NCI-H1092 (cell line): ENCODE measurements at places on chromosomes 13 and 19.

DNA sequence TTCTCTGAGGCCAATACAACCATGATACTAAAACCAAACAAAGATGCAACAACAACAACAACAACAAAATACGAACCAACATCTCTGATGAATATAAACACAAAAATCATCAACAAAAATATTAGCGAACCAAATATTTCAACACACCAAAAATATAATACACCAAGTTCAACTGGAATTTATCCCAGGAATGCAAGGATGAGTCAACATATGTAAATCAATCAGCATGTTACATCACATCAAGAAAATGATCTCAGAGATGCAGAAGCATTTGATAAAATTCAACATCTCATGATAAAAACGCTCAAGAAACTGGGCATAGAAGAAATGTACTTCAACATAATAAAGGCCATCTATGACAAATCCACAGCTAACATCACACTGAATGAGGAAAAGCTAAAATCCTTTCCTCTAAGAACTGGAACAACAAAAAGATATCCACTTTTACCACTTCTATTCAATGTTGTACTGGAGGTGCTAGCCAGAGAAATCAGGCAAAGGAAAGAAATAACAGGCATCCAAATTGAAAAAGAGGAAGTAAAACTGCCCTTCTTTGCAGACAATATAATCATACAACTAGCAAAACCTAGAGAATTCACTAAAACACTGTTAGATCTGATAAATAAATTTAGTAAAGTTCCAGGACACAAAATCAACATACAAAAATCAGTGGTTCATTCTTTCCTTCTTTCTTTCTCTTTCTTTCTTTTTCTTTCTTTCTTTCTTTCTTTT is 2448.7 kb upstream of the PCDH20 start:
- DNase-seq: no peak

DNA sequence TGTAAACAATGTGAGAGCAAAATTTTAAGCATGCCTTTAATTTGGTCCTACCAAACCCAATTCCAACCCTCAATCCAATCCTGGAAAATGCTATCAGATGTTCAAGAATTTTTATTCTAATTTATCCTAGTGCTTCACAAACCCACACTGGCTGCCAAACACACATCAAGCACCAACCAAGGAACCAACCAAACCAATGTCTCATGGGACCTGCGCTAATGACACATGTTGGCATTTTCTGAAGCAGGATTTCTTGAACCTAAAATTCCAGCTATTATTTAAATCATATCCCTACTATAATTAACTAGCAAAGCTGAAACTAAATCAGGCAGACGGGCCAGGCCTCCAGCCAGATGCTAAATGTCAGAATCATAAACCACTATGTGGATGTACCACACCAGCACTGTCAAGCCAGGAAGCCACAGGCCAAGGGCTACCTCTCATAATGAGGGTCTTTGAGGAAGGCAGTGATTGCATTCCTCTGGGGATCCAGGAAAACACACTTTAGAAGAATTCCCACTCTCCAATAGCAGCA is 5.8 kb downstream of the LATS2 start:
- no peak for DNase-seq

GRCh38 chr13:75480671-75481175 is 1.2 kb downstream of the TBC1D4 start:
- peak; percentile 29 for DNase-seq

- no peak for DNase-seq
Observed at GRCh38 chr13:113545455-113545930, 39.1 kb upstream of the TFDP1 start.

- DNase-seq: no peak
Observed at GRCh38 chr19:42193706-42194105, 23.8 kb downstream of the DEDD2 start.

- DNase-seq: no peak
Observed at GRCh38 chr19:58569943-58570670, 3.0 kb downstream of the MZF1 start.

GRCh38 chr13:61852116-61852619 is 436.5 kb upstream of the PCDH20 start:
- DNase-seq: no peak

- DNase-seq: no peak
Observed at GRCh38 chr19:29378543-29379080, 147.2 kb upstream of the VSTM2B start.

- no peak for DNase-seq
Observed at GRCh38 chr13:62302341-62302740, 886.7 kb upstream of the PCDH20 start.

DNA sequence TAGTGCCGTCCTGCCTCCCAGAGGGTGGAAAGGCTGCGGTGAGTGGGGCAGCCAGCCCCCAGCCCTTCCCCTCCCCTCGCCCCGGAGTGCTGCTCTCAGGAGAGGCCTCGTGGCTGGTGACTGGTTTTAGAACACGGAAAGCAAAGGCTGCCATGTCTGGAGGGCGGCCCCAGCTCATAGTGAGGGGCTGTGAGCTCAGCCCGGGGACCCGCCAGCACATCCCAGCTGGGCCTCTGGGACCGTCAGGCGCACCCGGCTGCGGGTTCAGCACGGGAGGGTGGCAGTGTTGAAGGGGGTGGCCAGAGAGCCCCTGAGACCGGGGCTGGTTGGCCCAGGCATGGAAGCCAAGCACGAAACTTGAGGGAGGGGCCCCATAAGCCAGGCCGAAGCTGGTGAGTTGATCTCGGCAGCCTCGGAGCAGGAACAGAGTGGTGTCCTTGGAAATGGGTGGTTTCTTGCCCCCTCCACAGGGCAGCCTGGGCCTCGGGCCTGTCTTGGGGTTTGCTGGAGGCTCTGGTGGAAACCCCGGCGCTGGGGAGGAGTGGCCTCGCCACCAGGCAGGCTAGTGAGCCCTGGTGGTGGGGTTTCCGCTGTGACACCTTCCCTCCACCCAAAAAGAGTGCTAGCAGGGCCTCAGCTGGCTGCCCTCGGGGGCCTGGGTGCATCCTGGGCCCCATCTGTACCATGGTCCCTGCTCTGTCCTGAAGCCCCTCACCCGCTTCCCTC is 157.7 kb downstream of the KDM4B start:
- no peak for DNase-seq

DNA sequence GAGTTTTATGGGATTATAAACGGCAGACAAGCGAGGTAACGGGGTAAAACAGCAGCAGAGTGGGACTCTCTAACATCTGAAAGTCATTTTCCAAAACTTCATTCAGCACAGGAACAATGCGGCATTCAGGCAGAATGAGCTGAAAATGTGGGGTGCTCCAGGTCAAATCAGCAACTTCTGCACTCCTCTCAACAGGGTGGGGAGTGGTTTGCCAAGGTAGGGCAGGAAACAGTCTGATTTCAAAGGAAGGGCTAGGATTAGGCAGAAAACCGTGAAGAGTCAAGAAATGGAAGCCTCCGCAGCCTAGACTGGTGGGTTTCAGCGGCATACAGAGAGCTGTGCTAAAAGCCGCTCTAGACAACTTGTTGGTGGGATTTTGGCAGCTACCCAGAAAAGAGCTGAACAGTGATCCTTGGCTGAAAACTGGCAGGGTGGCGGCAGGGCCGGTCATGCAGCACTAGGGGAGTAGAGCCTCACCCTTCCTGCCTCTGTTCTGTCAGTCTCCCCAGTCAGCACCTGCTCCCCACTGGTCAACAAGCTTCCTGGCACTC is 154.2 kb upstream of the KLF12 start:
- DNase-seq: peak; percentile 94

DNA sequence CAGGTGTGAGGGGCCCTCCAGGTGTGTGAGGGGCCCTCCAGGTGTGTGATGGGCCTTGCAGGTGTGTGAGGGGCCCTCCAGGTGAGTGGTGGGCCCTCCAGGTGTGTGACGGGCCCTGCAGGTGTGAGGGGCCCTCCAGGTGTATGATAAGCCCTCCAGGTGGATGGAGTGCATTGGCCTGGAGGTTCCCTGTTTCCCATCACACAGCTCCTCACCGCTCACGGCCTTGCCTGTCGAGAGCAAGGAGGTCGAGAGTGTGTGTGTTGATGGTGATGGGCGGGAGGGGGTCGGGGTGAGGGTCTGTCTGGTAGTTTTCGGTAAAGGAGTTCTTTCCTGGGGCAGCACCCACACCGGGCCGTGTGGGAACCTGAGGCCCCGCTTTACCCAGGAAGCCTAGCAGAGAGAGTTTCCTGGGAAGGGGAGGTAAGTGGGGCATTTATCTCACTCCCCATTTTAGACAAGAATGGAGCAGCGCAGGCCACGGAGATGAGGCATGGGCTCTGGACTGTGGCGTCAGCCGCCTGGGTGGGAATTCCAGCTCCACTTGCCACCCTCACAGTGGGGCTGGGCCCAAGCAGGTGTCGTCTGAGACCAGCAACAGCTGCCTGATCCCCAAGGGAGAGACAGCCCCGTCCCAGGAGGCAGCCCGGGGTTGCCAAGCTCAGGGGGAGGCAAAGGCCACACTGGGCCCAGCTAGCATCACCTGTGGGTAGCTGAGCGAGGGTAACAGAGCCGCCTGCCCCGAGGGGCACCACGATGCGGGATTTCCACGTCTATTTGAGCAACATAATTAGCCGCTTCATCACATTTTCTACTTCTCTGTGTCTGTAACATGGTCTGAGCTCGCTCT is 10.9 kb upstream of the GAS6 start:
- no peak for DNase-seq

DNA sequence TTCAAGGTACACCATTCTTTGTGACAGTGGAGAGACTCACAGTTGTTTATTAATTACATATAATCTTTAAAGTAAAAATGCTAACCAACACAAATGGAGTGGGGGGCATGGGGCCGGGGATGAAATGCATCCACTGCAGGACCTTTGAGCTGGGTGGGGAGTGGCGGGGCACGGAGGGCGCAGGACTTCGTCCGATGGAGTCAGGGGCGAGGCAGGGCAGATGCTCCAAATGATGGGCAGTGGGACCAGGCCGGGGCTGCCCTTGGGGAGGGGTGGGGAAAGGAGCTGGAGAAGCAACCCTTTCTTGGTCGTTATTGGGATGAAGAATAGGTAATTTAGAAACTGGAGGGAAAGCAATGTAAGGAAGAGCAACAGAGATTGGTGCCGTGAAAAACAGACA is 220.0 kb downstream of the TEX29 start:
- DNase-seq: no peak

DNA sequence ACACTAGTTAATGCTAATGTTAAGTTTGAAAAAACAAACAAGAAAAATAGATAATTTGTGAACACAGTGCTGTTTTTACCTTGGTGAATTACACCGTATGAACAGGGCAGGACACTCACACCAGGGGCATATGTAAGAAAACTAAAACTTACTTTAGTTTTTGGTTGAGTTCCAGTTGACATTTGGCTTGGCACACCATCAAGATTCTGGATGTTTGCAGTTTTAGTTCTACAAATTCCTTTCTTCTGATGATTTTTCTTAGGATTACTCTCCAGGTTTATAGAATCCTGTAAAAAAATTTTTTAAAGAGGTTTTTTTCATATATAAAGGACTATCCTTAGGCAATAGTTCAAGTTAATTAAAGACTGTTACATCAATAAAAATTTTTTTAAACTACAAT is 238.5 kb upstream of the STARD13 start:
- no peak for DNase-seq

GRCh38 chr13:63336549-63336948 is 1920.9 kb upstream of the PCDH20 start:
- no peak for DNase-seq

GRCh38 chr19:21127001-21127400 is 14.8 kb upstream of the ZNF431 start:
- DNase-seq: no peak

DNA sequence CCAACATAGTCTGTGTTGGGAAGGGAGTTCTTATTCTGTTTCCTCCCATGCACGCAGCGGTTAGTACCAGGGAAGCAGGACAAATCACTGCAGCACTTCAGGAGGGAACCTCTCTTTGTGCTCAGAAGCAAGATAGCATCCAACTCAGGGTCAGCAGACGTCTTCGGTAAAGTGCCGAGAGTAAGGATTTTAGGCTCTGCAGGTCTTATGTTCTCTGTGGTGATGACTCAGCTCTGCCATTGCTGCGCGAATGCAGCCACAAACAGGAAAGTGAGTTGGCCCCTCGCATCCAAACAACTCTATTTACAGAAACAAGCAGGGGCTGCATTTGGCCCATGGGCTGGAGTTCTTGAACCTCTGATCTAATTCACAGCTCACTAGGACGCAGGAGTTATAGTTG is 122.1 kb upstream of the SPATA13 start:
- no peak for DNase-seq

GRCh38 chr13:112990783-112991182 is 21.8 kb downstream of the MCF2L start:
- peak; percentile 41 for DNase-seq

GRCh38 chr19:58409010-58409790 is 751 bp downstream of the ZNF584 start:
- DNase-seq: no peak

DNA sequence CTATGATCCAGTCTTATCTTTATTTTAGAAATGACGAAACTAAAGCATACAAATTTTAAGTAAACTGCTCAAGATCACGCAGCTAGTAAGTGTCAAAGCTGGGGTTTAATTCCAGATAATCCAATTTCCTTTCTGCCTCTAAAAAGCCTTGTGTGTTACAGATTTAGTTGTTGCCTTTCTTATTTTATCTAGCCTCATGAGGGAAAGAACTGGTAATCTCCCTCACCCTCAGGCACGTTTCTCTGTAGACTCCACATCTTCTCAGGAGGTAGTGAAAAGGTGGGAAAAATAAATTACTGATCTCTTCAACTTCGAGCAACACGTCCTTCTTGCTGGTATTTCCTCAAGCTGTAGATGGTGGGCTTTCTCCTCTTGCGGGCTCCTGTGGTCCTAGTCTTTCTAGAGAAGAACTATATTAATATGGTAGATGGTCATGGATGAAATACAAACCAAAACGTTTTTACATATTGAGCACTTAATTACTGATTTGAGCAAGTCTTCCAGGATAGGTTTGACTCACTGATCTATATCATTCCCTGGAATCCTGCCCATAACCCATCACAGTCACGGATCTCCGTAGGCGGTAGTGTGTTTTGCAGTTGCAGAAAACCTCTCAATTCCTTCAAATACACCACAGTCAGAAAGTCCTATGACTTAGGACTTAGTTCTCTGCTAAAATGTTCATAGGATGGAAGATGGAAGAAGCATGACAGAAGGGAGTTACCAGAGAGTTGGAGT is 519.5 kb downstream of the DCT start:
- no peak for DNase-seq

GRCh38 chr13:64453831-64454230 is 2776.3 kb downstream of the PCDH9 start:
- no peak for DNase-seq

DNA sequence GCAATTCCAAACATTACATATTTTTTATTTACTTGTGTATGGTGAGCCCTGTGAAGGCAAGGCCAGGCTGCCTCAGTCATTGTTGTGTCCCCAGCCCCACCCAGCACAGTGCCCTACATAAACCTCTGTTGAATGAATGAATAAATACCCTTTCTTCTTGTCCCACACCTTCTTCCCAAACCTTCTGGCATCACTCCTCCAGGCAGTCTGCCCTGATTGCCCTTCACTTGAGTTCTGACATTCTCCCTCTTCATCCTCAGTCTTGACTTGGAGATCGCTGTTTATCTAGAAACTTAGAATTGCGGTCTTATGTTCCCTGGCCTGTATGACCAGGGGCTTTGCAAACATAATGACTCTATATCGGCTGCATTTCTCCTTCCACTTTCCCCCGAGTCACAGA is 5.2 kb upstream of the OPA3 start:
- DNase-seq: no peak

GRCh38 chr13:51867062-51867461 is 5.3 kb downstream of the CCDC70 start:
- DNase-seq: no peak

GRCh38 chr13:87244256-87244890 is 426.8 kb upstream of the SLITRK5 start:
- no peak for DNase-seq
